Sigmoid colon (tissue), 7 donors: ENCODE measurements at places on chromosomes 12 and 14. TPM values are rescaled to one million over a fixed set of nuclear protein-coding genes. Genes with fewer than 3 reads are reported as not detected.

DNA sequence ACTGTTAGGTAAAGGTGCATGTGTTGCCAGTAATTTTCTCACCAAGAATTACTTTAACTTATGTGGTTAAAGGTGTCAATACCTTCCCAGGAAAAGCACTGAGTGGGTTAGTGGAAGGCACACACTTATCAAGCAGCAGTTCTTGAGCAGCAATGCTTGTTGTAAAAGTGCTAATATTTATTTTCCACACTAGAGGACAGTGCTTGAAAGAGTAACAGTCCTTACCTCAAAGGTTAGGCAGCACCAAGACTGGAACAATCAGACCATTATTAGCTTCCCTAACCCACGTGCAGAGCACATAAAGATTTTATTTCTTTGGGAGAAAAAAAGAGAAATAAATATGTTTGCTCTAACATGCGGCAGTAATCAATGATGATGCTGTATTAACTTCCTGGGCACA, 48.8 kb upstream of the KRR1 start:
- DNase-seq: no peak

GRCh38 chr12:71671311-71671710, 7.2 kb downstream of the THAP2 start:
- DNase-seq: no peak

BBOF1 gene
- total RNA-seq: 13.6 TPM

- DNase-seq: no peak
These were observed 385.4 kb upstream of the TMEM132C start for GRCh38 chr12:127881371-127882140.

KIF5A gene
- 7.8 TPM for total RNA-seq
